ENCODE measurements at places on chromosomes 11 and 22.

- peak; percentile 46 for DNase-seq
Measured at GRCh38 chr11:114401311-114401710, 845 bp downstream of the RBM7 start.

GRCh38 chr11:93532806-93533205 is 10.4 kb downstream of the SMCO4 start:
- no peak for DNase-seq

DNA sequence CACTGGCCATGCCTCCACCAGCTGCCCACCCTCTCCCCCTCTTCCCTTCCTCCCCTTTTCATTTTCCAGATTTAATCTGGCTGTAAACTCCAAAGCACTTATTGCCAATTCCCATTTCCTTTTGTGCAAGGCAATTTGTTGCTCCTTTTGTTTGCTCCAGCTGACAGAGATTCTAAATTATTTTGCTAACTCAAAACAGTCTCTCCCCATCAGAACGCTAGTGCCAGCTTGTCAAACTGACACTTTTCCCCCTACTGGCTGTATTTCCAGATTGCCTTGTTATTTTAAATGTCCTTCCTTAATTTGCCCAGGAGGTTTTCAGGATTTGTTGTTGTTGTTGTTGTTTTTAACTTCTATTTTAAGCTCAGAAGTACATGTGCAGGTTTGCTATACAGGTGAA is 57.0 kb upstream of the PAK1 start:
- no peak for DNase-seq

- peak; percentile 75 for DNase-seq
Measured at GRCh38 chr11:35347921-35348331, 71.4 kb downstream of the SLC1A2 start.

- DNase-seq = no peak
Measured at GRCh38 chr11:132862933-132863332, 669.4 kb downstream of the OPCML start.

- peak; percentile 20 for DNase-seq
Measured at GRCh38 chr11:107859459-107860239, 1.1 kb upstream of the SLC35F2 start.

- no peak for DNase-seq
Measured at GRCh38 chr22:35475545-35475944, 65.1 kb upstream of the RASD2 start.

DNA sequence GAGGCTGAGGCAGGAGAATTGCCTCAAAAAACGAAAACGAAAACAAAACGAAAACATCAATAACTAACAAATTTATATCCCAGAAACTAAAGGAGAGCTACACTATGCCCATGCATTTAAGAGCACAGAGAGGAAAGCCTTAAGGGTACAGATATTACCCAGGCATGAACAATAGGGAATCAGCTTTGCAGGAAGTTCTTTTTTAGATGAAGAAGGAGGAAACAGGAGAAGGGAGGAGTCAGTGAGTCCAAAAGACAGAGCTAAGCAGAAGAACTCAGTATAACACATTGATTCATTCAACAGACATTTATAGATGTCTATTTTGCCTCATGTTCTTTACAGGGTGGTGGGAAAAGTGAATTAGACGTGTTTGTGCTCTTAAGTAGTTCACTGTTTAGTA is 8.3 kb downstream of the MRPL17 start:
- DNase-seq = no peak

DNA sequence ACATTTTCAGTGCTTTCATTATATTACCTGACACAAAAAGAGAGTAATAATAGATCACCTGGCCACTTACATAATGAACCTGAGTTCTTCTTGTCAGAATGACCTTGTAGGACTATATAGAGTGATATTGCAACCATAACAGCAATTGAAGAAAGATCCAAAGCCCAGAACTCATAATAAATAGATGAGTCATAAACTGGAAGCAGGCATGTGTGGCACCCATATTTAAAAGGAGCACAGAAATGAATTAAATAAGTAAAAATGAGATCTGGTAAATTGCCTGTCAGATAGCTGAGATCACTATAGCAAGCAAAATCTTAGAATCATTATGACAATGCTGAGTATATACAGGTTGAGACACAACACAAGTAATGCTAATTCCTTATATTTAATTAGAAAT is 331.8 kb downstream of the AASDHPPT start:
- no peak for DNase-seq

- peak; percentile 79 for DNase-seq
Measured at GRCh38 chr11:36149538-36150242, 139.5 kb downstream of the COMMD9 start.

GRCh38 chr11:36191941-36192340 is 97.3 kb downstream of the COMMD9 start:
- DNase-seq = no peak

GRCh38 chr11:35122308-35122707 is 16.7 kb upstream of the CD44 start:
- no peak for DNase-seq

- DNase-seq = peak; percentile 95
Measured at GRCh38 chr11:72821920-72822799, 7.9 kb downstream of the ATG16L2 start.

DNA sequence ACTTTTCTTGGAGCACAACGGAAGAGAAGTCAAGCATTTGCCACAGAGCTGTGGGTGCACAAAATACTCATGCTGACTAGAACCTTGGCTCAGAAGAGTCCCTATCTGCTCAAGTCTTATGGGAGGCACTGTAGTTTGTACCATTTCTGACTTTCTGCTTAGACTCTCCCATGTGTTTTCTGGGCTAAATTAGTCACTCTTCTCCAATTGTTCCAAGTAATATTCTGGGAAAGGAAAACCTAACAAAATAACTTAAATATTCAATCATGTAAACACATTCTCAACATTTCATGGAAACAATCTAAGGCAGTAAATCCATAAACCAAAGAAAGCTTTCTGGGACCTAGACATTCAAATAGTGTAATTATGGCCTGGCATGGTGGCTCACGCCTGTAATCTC is 220.7 kb downstream of the SWAP70 start:
- no peak for DNase-seq

GRCh38 chr11:120698918-120699317 is 187.4 kb downstream of the GRIK4 start:
- DNase-seq = no peak

DNA sequence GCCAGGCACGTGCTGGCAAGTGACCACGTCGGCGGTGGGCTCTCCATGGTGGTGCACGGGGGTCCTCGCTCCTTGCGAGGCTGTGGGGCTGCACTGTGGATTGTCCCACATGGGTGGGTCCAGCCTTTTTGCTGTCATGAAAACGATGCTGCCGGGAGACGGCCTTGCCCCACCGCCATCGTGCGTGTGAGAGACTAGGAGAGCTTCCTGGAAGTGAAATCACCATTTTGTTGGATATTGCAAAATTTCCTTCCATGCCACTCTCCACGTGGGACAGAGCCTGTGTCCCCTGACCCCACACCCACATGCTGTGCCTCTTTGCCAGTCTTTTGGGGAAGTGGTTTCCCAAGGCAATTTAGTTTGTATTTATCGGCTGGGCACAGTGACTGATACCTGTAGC is 18.2 kb upstream of the GRAMD4 start:
- no peak for DNase-seq

DNA sequence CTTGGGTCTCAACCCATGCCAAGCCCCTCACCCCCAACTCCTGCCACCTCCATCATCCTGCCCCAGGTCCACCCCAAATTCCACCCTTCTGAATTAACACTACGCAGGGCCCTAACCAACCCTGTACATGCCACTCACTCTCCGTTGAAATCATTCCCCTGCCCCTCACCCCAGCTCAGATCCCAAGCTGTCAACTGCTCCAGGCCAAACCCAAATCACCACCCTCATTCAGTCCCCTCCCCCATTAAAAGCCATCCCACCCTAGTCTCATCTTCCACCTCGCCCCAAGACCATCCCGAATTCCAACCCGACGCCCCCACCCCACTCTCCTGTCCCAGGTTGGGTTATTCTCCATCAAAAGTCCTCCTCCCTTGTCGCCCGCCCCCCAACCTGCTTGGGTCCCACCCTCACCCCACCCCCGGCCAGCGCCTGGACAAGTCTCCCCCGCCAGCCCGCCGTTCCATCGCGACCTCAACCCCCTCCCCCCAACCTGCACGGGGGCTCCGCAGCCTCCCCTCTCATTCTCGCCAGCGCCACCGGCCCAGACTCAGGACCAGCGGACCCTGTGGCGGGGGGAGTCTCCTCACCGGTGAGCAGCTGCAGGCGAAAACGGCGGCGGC is 466 bp downstream of the FAM168A start:
- no peak for DNase-seq

DNA sequence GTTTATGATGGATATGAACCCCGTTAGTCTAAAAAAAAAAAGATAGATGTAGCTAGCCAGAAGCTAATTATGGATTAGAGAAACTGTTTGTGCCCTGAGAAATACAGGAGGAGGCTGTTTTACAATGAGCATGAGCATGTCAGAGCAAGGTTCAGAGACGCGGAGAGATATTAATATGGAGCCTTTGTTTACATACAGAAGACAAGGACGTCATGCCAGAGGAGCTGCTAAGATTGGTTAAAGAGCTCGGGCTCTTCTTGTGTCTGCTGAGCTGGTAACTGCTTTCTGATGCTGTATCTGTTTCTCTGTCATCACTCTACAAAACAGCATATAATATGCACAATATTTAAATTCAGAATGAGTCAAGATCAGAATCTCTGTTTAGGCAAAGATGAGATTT is 24.9 kb upstream of the CCDC89 start:
- DNase-seq = no peak

GRCh38 chr11:111561791-111562325 is 21.3 kb downstream of the LAYN start:
- no peak for DNase-seq

DNA sequence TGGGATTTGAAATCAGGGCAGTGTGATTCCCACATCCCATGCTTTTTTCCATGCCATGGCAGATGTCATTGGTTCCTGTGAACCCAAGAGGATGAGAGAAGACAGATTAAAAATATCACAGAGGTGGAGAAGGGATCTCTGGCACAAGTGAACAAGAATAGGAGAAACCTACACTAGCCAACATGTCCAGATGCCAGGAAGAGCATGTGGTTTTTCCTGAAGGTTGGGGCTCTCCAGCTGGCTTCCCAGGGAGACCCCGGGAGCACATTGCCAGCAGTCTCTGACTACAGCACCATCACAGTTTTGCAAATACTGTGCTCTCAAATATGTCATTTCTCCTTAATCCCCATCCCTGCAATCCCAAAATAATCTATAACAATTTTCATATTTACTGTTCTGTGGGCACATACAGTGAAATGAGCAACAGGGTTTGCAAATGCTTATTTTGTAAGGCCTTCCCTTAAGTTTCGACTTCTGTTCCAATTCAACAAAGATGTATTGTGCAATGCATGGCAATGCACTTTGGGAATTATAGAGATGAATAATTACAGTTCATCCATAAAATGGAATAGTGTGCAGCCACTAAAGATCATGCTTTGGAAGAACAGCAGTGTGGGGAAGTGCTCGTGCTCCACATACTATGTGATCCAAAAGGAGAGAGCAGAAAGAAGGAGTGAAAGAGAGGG is 4.8 kb downstream of the ANKK1 start:
- no peak for DNase-seq

DNA sequence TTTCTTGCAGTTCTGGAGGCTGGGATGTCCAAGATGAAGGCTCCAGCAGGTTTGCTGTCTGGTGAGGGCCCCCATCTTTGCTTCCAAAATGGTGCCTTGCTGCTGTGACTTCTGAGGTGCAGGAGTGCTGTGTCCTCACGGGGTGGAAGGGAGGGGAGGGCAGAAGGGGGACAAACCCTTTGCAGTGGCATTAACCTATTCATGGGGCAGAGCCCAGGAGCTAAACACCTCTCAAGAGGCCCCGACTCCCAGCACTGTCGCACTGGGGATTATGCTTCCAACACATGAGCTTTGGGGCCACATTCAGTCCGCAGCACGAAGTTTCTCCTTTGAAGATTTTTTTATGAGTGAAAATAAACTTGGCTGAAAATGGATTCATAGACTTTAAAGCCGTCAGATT is 25.5 kb upstream of the OSBPL5 start:
- no peak for DNase-seq

DNA sequence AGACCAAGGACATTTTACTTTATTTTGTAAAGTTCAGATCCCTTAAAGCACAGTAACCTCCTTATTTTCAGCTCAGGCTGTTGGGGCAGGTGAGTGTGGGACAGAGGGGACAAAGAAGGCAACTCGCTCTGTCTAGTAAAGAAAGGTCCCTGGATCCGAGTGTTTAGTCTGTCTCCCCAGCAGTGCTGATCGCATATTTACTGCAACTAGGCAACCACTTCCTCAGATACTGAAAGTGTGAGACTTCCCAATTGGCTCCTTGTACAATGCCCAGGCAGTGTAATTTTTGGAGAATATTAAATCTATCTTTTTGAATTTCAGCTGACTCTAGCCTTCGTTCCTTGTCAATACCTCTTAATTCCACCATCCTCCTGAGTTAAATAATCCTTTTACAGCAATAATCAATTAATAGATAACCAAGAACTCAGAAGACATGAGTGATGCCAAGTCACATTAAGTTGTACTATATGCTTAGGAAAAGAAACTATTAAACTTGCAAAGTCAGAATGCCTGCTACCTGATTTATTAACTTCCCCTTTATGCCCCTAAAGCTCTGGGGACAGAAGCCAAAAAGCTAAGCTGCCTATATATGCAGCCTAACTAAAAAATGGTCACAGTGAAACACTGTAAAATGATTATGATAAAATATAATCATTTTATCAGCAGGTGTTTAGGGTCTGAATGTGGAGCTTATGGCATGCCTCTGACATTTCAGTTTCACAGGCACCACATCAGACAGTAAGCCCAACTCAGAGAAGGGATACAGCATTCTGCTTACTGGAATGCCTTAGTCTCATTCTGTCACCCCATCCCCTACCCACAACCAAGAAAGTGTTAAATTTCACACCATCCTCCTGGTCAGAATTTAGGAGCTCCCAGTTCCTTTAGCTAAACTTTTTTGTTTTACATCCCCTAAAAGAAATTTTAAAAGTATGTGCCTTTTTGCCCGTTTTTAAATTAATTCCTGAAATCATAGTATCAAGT is 138.7 kb downstream of the TRIM44 start:
- DNase-seq = peak; percentile 63

GRCh38 chr22:24514241-24515026 is 19.3 kb downstream of the UPB1 start:
- no peak for DNase-seq

DNA sequence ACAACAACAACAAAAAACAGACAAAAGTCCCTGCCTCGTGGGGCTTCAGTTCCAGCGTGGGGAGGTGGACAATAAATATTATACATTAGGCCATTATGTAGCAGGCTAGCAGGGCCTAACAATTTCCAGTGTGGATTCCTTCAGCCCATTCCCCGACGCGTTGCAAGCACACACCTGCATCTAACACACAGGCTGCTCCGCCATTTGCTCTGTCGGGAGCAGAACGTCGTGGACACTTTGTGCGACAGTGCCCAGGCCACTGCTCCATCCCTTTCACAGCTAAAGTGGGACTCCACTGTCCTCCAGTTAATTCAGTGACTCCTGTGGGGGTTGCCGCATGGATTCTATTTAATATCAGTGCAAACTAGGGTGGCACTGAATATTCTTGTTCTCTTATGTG is 10.9 kb upstream of the FGF3 start:
- DNase-seq = no peak

GRCh38 chr11:83540728-83541127 is 254.6 kb upstream of the CCDC90B start:
- peak; percentile 94 for DNase-seq

- DNase-seq = no peak
Measured at GRCh38 chr11:13348305-13348704, 70.7 kb downstream of the BMAL1 start.

GRCh38 chr22:47340851-47341436 is 578.5 kb downstream of the TBC1D22A start:
- DNase-seq = no peak

All from muscle of leg (tissue), 16 donors.